ENCODE measurements at places on chromosomes 2 and 18. TPM values are rescaled to one million over a fixed set of nuclear protein-coding genes. Genes with fewer than 3 reads are reported as not detected.
A peak's percentile ranks its signal among the peaks of the same experiment; 100 is the strongest.

DNA sequence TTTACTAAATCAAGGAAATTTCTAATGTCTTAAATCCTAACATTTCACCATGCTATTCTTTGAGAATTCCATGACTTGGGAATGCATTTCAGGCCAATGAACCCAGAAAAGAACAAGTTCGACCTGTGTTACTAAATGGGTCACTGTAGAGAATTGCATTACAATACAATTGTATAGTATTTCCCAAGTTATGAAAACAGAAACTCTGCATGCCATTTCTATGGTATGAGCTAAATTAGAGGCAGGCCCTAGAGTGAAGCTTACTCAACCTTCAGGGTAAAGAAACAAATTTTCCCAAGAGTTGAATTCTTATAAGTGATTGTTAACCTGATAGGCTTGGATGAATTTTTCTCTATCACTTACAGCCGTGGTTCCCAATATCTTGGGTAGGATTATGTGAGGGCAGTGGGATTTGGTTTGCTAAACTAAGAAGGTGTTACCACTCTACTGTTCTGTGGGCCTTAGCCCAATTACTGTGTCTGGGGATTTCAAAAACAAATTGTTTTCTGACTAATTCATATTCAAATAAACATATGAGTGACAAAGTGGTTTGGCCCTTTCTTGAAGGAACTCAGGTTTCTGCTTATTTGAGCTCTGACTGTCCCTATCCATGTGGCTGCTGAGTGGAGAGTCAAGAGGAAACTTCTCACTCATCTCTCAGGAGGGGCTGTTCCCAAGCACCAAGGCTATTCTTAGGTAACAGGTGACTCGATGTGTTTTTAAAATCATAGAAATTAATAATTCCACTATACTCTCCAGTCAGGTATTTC, 11.2 kb upstream of the SERPINB7 start:
- DNase-seq = peak; percentile 51
- peaks cover 10% of the 10 kb centered on the region for H3K4me1 ChIP-seq

DNA sequence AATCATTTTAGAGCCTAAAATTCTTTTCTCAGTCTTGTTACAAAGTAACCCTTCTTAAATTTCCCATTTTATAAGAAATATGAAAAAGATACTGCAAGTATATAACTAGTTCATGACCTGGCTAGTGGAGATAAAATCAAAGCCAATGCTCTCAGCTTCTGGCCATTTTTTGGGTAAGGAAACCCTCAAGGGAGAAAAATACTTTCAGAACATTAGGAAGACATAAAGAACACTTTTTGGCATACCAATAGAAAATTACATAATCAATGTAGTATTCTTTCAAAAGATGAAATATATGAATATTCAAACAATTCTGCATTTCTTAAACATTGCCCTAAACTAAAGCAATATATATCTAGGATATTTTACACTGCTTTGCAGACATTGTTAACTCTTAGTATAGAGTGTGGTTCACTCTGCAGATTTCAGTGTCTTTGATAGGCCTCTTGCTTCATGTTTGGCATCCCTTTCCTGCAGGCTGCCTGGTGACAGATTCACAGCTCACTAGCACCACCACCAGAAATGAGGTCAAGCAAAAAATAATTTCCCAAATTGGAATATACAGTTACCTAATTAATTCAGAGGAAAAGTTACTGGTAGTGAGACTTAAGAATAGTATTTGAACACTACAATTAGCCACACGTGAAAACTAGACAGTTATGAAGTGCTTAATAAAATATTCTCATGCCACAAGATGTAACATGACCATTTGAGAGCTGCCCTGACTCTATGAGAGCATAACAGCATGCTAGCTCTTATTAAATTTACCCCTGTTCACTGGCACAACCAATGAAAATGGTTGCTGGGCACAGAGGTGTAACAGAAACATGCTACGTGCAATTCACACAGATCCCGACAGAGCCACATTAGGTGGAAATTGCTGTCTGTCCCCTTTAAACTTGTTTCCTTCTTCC, 36.0 kb downstream of the PAIP2B start:
- H3K27me3 ChIP-seq = peaks cover 3% of the 10 kb centered on the region
- no peak overlapping the region for H3K27ac ChIP-seq
- H3K4me3 ChIP-seq = no peak overlapping the region

The ANKRD36B gene
- 26.7 TPM for total RNA-seq

The HOXD13 gene
- total RNA-seq = not detected
